Stimulated activated CD8-positive, alpha-beta memory T cell treated with anti-CD3 and anti-CD28 coated beads, Interleukin-15, amount 100 ng/mL, for 4 hours (primary cell): ENCODE measurements at places on chromosomes 7 and 10.

GRCh38 chr7:135930565-135931461, 46.3 kb downstream of the MTPN start:
- DNase-seq, result no peak

DNA sequence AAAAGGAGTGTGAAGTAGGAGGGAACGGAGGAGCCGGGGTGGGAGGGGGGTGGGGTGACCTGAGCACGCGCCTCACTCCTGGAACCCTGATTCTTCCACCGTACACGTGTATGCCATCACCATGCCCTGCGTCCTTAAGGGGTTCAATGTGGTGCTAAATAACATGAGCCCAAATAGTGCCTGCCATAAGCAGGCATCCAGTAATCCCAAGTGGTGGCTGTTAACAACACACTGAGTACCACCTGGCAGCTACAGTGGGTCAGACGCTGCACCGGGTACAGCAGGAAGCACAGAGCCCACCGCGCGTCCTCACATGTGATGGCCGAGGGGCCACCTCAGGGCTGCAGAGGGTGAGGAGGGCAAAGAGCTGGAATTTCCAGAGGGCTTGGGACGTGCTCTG, 81.9 kb downstream of the PTPRN2 start:
- no peak for DNase-seq

- DNase-seq, result no peak
Observed at GRCh38 chr7:144038887-144039286, 9.9 kb upstream of the OR2A5 start.

GRCh38 chr7:33721895-33722294, 183.4 kb upstream of the BMPER start:
- no peak for DNase-seq

GRCh38 chr10:24340883-24341282, 131.9 kb downstream of the KIAA1217 start:
- DNase-seq, result no peak

DNA sequence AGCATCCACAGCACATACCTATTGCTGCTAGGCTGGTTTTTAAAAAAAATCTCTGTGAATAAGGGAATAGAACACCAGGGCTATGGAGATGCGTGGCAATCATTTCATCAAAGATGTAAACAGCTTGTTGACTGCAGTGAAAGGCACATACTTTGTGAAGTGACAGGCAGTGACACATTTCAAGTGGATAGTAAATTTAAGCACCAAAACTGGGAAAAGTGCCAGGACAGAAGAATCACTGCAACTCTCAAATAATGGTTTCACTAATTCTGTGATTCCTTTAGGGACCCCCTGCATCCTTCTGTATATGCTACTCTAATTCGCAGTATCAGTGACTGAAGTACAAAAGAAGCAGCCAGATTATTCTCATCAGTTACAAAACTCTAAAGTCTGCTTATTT, 145.2 kb upstream of the KLF14 start:
- DNase-seq, result no peak
